ENCODE measurements at places on chromosomes 7 and 10. TPM values are rescaled to one million over a fixed set of nuclear protein-coding genes. Genes with fewer than 3 reads are reported as not detected.

GRCh38 chr10:61172182-61172926, 228.4 kb upstream of the RHOBTB1 start:
- H3K27ac ChIP-seq: no peak overlapping the region
- no peaks in the 10 kb centered on the region for H3K36me3 ChIP-seq
- no peak overlapping the region for H3K4me3 ChIP-seq

DNA sequence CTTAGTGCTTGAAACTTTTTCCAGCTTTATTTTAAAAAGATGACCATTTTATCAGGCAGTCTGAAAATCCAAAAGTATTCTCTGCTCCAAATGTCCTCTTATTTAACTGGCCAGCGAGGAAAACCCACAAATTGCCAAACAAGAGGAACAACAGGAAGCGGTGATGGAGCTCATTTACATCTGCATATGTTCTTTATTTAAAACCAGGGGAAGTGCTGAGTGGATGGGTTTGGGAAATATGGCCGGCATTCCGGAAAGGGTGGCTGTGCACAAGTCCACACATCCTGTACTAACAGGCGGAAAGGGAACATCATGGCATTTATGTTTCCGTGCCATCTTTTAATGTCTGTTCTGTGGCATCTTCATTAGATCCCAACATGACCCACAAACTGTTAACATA, 974.5 kb downstream of the LRMDA start:
- H3K36me3 ChIP-seq: no peaks in the 10 kb centered on the region
- no peak overlapping the region for H3K4me3 ChIP-seq
- H3K27ac ChIP-seq: no peak overlapping the region
- H3K4me1 ChIP-seq: no peaks in the 10 kb centered on the region
- no peaks in the 10 kb centered on the region for H3K27me3 ChIP-seq

DNA sequence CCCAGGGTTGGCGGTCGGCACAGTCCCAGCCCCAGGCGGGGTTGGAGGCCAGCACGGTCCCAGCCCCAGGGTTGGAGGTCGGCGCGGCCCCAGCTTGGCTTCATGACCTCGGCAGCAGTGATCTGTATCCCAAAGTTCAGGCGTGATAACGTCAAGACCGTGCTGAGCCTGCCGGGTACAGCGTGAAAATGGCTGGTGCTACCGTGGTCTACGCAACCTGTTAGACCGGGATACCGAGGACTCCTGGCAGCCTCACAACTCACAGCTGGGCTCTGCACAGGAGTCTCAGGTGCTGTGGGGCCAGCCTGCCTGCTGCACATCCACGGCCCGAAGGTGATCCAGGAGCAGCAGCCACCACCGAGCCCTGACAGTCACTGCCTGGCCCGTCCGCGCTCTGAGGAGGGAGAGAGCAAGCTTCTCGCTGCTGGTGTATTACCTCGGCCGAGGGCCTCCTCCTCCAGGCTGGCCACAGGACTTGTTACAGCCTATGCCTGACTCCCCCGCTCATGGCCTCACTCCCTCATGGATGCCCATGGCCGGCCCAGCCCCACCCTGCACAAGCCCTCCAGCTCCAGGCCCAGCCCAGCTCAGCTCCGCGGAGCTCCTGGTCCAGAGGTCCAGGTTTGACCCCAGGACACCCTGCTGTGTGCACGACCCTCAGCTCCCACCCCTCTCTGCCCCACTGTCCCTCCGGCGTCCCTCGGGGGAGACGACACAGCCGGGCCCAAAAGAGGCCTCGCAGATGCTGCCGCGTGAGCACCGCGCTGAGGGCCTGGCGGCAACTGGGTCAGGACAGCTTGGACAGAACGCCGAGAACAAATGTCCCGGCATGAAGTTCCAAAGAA, 156.0 kb downstream of the ELFN1 start:
- H3K36me3 ChIP-seq: no peaks in the 10 kb centered on the region
- DNase-seq: no peak
- H3K4me3 ChIP-seq: no peak overlapping the region
- H3K27ac ChIP-seq: no peak overlapping the region
- H3K27me3 ChIP-seq: no peaks in the 10 kb centered on the region
- H3K4me1 ChIP-seq: no peaks in the 10 kb centered on the region

- H3K36me3 ChIP-seq: no peaks in the 10 kb centered on the region
- H3K27me3 ChIP-seq: no peaks in the 10 kb centered on the region
- H3K27ac ChIP-seq: no peak overlapping the region
- no peak overlapping the region for H3K4me3 ChIP-seq
These were observed 17.6 kb downstream of the HTRA1 start for GRCh38 chr10:122478971-122479370.

DNA sequence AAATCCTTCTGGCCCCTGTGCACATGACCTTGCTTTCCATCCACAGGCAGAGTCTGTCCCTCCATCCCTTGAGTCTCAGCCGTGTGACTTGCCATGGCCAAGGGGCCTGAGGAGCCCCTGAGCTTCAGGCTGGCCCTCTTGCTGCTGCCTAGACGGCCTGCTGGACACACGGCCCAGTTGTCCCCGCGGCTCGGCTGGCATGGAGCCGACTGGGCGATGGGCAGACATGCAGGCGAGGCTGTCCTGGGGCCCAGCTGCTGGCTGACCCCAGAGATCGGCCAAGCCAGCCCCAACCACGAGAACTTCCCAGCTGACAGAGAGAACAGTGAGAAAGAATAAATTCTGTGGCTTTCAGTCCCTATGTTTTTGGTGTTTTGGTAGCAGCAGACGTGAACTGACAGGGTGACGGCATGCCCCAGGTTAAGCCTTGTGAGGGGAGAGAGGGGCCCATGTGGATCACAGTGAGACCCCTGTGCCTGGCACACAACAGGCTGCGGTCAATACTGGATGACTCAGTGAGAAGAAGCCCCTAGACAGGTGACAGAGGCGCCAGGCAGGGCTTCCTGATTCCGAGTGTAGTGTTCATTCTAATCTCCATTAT, 11.7 kb downstream of the PRKAG2 start:
- H3K27me3 ChIP-seq: no peaks in the 10 kb centered on the region
- no peak for DNase-seq

- no peak overlapping the region for H3K4me3 ChIP-seq
- peak; percentile 95 for DNase-seq
- no peaks in the 10 kb centered on the region for H3K36me3 ChIP-seq
- H3K27ac ChIP-seq: peak overlapping the region; percentile 72
These were observed 10.7 kb downstream of the HIP1 start for GRCh38 chr7:75727881-75728593.

GRCh38 chr7:42700406-42701327, 211.2 kb downstream of the C7orf25 start:
- H3K36me3 ChIP-seq: no peaks in the 10 kb centered on the region
- H3K4me3 ChIP-seq: no peak overlapping the region
- no peaks in the 10 kb centered on the region for H3K4me1 ChIP-seq

GRCh38 chr10:12135631-12136030, 6.2 kb downstream of the SEC61A2 start:
- no peak overlapping the region for H3K27ac ChIP-seq
- no peak overlapping the region for H3K4me3 ChIP-seq
- no peak for DNase-seq
- H3K4me1 ChIP-seq: peaks cover 2% of the 10 kb centered on the region

- H3K4me1 ChIP-seq: peaks cover 8% of the 10 kb centered on the region
- no peak overlapping the region for H3K27ac ChIP-seq
- H3K36me3 ChIP-seq: no peaks in the 10 kb centered on the region
These were observed 75.6 kb downstream of the SLC37A3 start for GRCh38 chr7:140322759-140323158.

DNA sequence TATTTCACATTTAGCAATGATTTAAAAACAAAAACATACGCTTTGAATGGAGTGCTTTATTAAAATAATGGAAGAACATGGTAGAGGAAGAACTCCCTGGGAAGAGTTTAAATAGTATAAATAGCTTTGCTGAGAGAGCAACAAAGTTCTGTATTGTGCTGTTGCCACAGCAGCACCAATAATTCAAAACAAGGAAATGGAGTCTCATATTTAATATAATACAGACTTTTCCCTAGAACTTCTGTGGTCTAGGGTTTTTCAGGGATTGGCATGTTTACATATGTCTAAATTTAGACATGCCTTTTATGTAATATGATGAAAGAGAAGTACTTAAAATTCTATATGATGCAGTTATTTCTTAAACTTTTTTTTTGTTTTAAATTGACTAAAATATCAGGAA, 217.2 kb upstream of the HDAC9 start:
- DNase-seq: no peak
- H3K4me1 ChIP-seq: no peaks in the 10 kb centered on the region
- no peaks in the 10 kb centered on the region for H3K27me3 ChIP-seq
- no peaks in the 10 kb centered on the region for H3K36me3 ChIP-seq

DNA sequence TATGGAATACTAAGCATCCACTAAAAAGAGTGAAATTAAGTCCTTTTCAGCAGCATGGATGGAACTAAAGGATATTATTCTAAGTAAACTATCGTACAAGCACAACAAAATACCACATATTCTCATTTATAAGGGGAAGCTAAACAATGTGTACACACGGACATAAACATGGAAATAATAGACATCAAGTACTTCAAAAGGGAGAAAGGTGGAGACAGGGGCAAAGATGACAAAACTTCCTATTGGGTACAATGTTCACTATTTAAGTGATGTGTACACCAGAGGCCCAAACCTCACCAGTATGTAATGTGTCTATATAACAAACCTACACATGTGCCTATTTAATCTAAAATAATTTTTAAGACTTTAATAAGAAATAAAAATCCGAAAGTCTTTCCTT, 2.2 kb upstream of the AKR1C4 start:
- H3K4me1 ChIP-seq: no peaks in the 10 kb centered on the region
- no peaks in the 10 kb centered on the region for H3K27me3 ChIP-seq
- H3K36me3 ChIP-seq: no peaks in the 10 kb centered on the region
- DNase-seq: no peak
- no peak overlapping the region for H3K4me3 ChIP-seq

- DNase-seq: no peak
- no peak overlapping the region for H3K4me3 ChIP-seq
- H3K27ac ChIP-seq: no peak overlapping the region
- H3K27me3 ChIP-seq: no peaks in the 10 kb centered on the region
These were observed 312.0 kb downstream of the RNLS start for GRCh38 chr10:88270871-88271713.

DNA sequence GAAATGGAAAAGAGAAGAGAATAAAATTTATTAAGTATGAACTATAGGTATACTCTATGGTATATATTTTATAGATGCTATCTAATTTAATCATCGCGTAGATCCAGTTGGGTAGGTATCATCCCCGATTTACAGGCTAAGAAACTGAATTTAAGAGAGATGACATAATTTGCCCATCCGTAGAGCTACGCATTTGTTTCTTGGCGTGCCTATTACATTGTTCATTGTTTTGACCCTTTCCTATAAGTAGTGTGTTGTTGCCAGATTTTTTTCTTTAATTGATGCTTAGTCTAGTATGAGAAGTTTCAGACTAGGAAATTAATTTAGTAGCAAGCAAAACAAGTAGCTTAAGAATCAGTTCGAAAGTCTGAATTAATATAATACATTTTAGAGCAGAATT, 205.7 kb upstream of the NPSR1 start:
- DNase-seq: no peak
- H3K4me3 ChIP-seq: no peak overlapping the region
- no peak overlapping the region for H3K27ac ChIP-seq
- no peaks in the 10 kb centered on the region for H3K36me3 ChIP-seq

GRCh38 chr7:116629051-116629463, 42.9 kb upstream of the MET start:
- no peaks in the 10 kb centered on the region for H3K36me3 ChIP-seq
- H3K27ac ChIP-seq: peak overlapping the region; percentile 88
- DNase-seq: peak; percentile 68
- H3K4me1 ChIP-seq: peaks cover 38% of the 10 kb centered on the region

GRCh38 chr7:82542665-82543064, 99.1 kb upstream of the CACNA2D1 start:
- DNase-seq: no peak
- no peaks in the 10 kb centered on the region for H3K27me3 ChIP-seq
- no peaks in the 10 kb centered on the region for H3K4me1 ChIP-seq
- H3K36me3 ChIP-seq: no peaks in the 10 kb centered on the region

DNA sequence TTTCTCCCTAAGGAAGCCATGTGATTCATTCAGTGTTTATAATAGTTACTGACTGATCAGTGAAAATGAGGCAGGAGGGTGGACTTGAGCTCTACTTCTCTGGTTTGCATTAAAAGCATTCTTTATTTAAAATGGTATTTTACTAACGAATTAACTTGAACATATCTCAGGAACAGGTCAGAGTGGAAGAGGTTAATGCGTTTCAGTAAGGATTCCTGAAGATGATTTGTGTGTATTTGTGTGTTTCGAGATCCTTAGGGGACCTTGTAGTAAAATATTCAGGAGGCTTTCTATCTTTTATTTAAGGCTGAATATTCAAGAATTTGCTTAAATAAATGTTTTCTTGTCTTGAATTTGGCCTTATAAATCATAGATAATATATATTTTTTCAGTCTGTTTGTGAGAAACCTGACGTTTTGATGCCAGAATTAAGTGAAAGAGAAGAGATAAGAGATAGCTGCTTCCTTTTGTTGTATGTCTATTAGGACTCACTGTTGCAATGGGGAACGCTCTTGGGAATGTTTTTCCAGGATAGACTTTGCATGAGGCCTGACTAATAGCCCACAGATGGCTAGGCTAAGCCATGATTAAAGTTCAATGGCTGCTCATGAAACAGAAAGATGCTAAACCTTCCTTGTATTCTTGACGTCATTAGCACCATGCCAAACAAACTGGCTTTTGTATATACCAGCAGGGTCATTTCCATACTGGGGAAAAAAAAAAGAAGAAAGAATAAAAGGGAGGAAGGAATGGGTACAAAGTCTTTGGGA, 93.8 kb upstream of the MTPN start:
- H3K27me3 ChIP-seq: no peaks in the 10 kb centered on the region
- H3K36me3 ChIP-seq: no peaks in the 10 kb centered on the region

DNA sequence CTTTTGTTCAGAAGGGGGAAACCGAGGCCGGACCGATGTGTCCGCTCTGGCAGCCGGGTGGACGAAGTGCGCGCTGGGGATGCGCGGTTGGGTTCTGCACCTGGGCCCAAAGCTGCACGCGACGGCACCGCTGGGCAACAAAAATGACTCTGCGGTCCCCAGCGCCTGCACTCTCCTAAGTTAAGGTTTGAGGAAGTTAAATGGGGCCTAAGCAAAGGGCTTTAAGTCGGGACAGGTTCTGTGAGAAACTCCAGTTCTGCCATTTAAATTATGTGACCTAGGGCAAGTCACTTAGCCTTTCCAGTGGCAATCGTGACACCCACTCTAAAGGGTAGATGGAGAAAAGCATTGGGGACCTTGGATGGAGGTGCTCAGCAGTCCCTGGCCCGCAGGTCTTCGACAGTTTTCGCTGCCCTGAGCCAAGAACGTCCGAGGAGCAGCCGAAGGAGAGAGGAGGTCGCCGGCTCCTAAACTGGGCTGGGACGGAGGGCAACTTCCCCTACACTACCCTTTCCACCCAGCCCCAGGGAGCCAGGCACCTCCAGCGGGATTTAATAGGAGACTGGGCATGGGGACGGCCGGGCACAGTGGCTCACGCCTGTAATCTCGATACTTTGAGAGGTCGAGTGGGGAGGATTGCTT, 534 bp upstream of the ACBD5 start:
- H3K36me3 ChIP-seq: no peaks in the 10 kb centered on the region
- peak overlapping the region; percentile 94 for H3K27ac ChIP-seq
- DNase-seq: no peak
- H3K27me3 ChIP-seq: no peaks in the 10 kb centered on the region
- H3K4me3 ChIP-seq: peak overlapping the region; percentile 7

The SYNPO2L gene
- not detected for total RNA-seq

The ITGA8 gene
- 14.8 TPM for total RNA-seq

The PITX3 gene
- not detected for total RNA-seq

The PLEKHA1 gene
- 50.9 TPM for total RNA-seq

The TWIST1 gene
- 5.2 TPM for total RNA-seq

The KLF14 gene
- total RNA-seq: not detected

The GTF2IRD1 gene
- 28.1 TPM for total RNA-seq

Measured in thyroid gland (tissue), 4 donors.